Forelimb muscle (tissue), 1 donor: ENCODE measurements at places on chromosomes 16 and 17. TPM values are rescaled to one million over a fixed set of nuclear protein-coding genes. Genes with fewer than 3 reads are reported as not detected.

DNA sequence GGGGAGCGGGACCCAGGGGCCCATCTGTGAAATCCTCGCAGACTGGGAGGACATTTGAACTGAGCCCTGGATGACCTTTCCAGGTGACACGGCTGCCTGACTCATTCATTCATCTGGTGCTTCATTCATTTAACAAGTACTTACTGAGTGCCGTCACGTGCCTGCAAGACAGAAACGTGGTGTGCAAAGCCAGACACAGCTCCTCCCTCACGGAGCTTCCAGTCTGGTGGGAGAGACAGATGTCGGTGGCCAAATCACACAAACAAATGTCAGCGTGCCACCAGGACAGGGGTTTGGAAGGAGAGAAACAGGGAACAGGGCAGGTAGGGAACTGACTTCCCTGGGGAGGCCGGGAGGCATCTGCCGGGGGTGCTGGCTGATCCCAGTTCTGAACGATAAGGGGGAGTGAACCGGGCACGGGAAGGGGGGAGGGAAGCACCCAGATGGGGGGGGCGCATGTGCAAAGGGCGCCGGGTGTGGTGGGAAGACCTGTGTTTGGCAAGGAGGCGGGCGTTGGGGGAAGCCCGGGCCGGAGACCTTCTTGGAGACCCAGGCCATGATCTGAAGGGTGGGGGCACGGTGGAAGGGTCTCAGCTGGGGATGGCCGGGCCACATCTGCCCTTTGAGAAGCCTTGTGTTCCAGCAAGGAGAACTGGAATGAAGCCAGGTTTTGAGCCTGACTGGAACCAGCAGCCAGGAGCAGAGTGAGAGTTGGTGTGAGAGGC lies 93.6 kb upstream of the CIBAR2 start:
- DNase-seq, result no peak

- DNase-seq, result no peak
These were observed 121.5 kb upstream of the ADAMTS18 start for GRCh38 chr16:77556201-77556873.

- DNase-seq, result no peak
These were observed 207.8 kb upstream of the FOXF1 start for GRCh38 chr16:86302421-86303109.

Gene PERCC1
- 0.20 TPM for polyA plus RNA-seq

- no peak for DNase-seq
These were observed 993 bp downstream of the ERN1 start for GRCh38 chr17:64128787-64129514.

DNA sequence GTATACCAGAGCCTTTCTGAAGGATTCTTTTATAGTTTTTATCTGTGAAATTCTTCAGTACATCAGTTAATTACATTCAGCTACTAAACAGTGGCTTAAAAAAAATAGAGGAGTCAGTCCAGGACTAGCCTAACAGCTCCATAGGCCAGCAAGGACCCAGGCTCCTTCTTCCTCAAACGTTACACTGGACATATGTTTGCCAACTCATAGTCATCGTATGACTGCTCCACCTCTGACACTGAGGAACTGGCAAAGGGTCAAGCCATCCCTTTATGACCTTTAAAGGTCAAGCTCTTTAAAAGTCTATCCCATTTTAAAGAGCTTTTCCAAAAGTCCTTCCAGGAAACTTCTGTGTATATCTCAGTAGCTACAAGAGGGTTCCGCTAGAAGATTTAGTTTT lies 36.6 kb downstream of the PHLPP2 start:
- no peak for DNase-seq

- DNase-seq, result no peak
These were observed 62.5 kb downstream of the ABCA8 start for GRCh38 chr17:68892658-68893057.

DNA sequence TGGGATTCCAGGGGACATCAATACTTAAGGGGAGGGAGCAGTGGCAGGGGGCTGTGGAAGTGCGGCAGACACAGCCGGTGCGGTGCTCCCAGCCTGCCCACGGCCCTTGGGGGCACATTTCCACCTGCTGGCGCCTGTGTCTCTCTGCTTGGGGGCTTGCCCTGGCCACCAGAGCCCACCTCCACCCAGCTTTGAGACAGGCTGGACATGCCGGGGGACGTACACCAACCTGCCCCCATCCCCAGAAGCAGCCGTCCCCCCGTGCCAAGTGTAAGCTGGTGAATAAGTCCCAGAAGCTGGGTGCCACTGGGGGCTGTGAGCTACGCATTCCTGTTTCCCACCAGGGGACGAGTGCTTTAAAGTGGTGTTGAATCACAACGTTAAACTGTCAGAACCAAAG lies 172.6 kb downstream of the GSG1L start:
- no peak for DNase-seq
